Activated CD8-positive, alpha-beta T cell treated with anti-CD3 and anti-CD28 coated beads, Interleukin-2, amount 10 ng/mL, durations not matched to agents 7 days and 5 days (primary cell): ENCODE measurements at places on chromosomes 5 and 9. TPM values are rescaled to one million over a fixed set of nuclear protein-coding genes. Genes with fewer than 3 reads are reported as not detected.

PCDHB12 gene
- not detected for total RNA-seq

MPDZ gene
- total RNA-seq, result not detected

GFI1B gene
- total RNA-seq, result not detected

ISOC1 gene
- total RNA-seq, result 15.6 TPM

SEMA6A gene
- not detected for total RNA-seq

STPG3 gene
- not detected for total RNA-seq

KCNIP1 gene
- not detected for total RNA-seq

KIF24 gene
- 11.4 TPM for total RNA-seq

CDKN2A gene
- total RNA-seq, result 32.9 TPM

ALG2 gene
- total RNA-seq, result 22.0 TPM

OTP gene
- not detected for total RNA-seq

CCL28 gene
- total RNA-seq, result 10.8 TPM

ODF2 gene
- 82.8 TPM for total RNA-seq

GOLPH3 gene
- 73.7 TPM for total RNA-seq

FBP2 gene
- total RNA-seq, result not detected
